Activated naive CD4-positive, alpha-beta T cell treated with anti-CD3 and anti-CD28 coated beads, Interleukin-2, amount 50 U/mL, for 16 hours (primary cell): ENCODE measurements at places on chromosomes 12 and 14.
A peak's percentile ranks its signal among the peaks of the same experiment; 100 is the strongest.

DNA sequence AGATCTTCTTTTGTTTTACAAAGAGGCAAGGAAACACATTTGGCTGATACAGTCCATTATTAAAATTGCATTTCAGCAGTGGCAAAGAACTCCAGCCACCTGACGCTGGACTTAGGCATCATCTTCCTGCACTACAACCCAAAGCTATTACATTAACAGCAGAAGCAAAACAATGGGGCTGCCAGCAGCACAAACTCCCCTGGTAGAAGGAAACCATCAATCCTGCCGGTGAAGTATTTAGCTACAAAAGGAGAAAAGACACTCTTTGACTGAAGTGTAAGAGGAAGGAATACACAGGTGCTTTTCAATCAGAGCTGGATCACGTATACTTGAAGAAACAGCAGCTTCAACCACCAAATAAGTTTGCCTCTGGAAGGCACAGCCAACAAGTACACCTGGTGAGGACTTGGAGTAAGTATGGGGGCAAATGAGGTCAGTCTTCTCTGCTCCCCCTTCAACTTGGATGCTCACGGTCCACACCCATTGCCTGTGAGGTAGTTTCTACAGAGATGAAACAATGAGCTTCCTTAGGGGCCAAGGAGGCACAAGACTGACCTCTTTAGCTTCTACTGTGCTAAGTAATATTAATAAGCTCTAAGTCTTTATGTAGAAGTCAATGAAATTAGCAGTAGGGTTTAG lies 125.9 kb upstream of the FOXN3 start:
- no peak for DNase-seq

DNA sequence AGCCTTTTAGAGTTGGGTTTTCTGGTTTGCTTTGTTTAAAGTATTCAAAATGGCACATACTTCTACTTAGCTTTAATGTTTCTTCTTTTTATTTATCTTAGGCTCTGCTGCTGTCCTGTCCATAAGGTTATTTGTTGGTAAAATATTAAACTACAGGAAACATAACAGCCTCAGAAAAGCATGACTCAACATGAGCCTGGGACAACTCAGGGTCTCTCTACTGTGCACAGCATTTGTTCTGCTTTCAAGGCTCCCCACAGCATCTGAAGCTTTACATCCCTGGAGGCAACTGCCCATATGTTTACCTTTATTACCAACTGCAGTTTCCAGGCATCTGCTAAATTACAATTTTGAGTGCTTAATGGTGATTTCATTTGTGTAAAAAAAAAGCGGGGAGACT lies 954.2 kb upstream of the FBXO33 start:
- no peak for DNase-seq

DNA sequence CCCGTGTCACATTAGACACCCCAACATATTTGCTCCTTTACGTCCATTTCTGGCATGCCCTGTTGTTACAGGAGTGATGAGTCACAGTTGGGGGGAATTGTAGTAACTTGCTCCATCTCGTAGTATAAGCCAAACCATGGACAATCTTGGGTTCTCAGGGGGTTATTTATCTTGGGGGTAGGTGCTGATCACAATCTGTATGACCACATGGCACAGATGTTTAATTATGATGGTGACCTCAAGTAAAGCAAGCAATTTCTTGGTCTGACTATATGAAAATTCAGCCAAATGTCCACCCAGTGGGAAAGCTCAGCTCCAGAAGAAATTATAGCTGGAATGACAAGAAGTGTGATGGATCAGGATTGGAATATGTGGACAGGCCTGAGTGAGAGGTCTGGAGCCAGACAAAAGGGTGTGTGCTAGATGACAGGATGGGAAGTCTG lies 32.1 kb upstream of the STON2 start:
- no peak for DNase-seq

DNA sequence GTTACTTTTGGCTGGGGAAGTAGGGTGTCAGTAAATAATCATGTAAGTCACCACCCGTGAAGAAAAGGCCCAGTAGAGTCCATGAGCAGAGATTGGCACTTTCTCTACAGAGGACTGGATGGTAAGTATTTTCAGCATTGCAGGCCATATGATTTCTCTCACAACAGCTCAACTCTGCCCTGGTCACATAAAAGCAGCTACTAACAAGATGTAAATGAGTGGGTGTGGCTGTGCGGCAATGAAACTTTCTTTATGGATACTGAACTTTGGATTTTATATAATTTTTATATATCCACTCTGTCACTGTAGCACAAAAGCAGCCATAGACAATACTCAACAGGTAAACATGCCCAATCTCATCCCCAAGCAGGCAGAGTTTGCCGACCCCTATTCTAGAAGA lies 343.6 kb downstream of the GLT1D1 start:
- DNase-seq, result no peak

DNA sequence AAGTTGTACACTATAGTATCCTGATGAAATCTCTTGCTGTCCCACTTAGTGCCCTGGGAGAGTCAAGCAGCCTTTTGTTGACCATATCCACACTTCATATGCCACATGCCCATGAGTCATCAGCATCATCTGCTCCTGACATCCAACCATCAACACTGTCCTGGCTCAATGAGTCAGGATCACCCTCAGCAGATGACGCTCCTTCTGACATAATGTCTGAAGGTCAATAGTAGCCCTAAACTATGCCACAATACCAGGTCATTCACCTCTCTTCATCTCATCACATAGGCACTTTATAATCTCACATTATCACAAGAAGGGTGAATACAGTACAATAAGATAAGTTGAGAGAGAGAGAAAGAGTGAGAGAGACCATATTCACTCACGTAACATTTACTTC lies 369.0 kb upstream of the FAR2 start:
- no peak for DNase-seq

- no peak for DNase-seq
Measured at GRCh38 chr12:68403296-68403695, 71.1 kb upstream of the MDM1 start.

DNA sequence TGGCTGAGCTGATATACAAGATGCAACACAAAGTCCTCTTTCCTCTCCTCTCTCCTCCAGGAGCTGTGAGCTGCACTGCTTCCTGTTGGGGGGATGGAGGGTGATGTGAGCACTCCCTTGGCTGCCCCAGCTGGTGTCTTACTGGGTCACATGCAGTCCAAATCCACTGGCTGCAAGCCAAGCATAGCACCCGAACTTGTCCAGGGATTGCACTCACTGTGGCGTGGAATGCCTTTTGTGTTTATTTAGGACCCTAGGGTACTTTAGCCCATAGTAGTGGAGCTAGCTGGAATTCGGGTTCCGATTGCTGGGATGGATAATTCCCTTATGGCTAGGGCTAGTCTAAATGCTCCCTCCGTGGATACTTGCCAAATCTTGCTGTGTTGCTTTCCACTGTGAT lies 424.9 kb upstream of the SYT1 start:
- DNase-seq, result no peak

GRCh38 chr12:54658306-54659264 lies 10.4 kb upstream of the DCD start:
- DNase-seq, result peak; percentile 43

GRCh38 chr14:93838238-93838637 lies 50.0 kb upstream of the PRIMA1 start:
- no peak for DNase-seq

GRCh38 chr14:94373708-94374107 lies 14.7 kb downstream of the SERPINA1 start:
- no peak for DNase-seq

GRCh38 chr14:92711976-92712653 lies 36.3 kb downstream of the LGMN start:
- DNase-seq, result no peak

GRCh38 chr12:105262461-105263184 lies 26.6 kb upstream of the APPL2 start:
- DNase-seq, result no peak
